Femur (tissue), 1 donor: ENCODE measurements at places on chromosomes 6 and 20.

DNA sequence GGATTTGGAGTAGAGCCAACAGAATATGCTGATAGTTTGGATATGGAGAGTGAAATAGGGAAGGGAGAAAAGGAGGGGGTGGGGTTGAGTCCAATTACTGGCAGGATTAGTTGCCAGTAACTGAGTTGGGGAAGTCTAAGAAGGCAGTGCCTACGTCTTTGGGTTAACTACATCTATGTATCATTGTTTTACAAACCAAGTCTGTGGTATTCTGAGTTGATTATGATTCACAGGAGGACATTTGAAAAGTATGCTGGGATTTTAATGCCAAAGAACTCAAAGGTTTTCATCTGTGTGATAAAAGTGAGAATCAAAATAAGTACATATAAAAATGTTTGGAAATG, 14.7 kb downstream of the DSE start:
- DNase-seq = no peak

DNA sequence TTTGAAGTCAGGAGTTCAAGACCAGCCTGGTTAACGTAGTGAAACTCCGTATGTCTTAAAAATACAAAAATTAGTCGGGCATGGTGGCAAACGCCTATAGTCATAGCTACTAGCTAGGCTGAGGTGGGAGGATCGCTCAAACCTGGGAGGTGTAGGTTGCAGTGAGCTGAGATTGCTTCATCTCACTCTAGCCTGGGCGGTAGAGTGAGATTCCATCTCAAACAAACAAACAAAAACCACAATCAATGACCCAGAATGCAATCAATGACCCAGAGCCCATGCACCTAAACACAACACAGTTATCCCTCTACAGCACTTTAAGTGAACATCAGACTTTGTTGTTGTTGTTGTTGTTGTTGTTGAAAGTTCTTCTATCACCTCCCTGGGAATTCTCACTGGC, 77.9 kb downstream of the MYB start:
- DNase-seq = no peak

GRCh38 chr20:52311209-52311794, 119.7 kb upstream of the ZFP64 start:
- no peak for DNase-seq

- DNase-seq = no peak
These were observed 243.1 kb downstream of the ALDH8A1 start for GRCh38 chr6:134706806-134707205.

GRCh38 chr6:151917531-151918329, 110.2 kb downstream of the ESR1 start:
- no peak for DNase-seq

DNA sequence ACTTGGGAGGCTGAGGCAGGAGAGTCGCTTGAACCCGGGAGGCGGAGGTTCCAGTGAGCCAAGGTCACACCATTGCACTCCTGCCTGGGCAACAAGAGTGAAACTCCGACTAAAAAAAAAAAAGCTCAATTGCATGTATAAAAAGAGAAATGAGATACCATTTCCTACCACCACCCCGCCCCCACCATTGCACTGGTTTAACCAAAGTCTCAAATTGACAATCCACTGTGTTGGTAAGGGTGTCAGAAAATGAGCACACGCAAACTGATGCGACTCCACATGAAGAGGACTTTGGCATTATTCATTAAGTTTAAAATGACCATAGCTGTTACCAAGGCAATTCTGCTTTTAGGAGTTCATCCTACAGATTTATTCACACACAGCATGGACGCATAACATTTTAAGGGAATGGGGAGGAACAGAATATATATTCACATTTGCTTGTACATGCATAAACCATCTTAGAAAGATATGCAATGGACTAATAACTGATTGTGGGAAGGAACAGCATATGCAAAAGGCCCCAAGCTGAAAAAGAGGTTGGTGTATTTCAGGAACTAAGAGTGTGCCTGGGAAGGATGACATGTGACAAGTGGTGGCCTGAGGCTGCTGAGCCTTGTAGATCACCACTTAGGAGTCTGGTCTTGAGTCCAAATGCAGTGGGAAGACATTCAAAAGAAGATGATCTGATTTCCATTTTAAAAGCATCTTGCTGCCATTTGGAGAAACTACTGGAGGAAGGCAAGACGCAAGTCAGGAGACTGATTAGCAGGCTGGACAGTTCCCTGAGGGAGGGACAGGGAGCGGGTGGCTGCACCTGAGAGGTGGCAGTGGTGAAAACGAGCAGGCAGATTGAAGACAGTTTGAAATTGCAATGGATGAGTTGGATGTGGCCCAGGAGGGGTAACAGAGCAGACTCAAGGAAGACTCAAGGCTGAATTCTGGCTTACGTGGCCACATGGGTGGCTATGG, 37.2 kb upstream of the PTPN1 start:
- DNase-seq = no peak

DNA sequence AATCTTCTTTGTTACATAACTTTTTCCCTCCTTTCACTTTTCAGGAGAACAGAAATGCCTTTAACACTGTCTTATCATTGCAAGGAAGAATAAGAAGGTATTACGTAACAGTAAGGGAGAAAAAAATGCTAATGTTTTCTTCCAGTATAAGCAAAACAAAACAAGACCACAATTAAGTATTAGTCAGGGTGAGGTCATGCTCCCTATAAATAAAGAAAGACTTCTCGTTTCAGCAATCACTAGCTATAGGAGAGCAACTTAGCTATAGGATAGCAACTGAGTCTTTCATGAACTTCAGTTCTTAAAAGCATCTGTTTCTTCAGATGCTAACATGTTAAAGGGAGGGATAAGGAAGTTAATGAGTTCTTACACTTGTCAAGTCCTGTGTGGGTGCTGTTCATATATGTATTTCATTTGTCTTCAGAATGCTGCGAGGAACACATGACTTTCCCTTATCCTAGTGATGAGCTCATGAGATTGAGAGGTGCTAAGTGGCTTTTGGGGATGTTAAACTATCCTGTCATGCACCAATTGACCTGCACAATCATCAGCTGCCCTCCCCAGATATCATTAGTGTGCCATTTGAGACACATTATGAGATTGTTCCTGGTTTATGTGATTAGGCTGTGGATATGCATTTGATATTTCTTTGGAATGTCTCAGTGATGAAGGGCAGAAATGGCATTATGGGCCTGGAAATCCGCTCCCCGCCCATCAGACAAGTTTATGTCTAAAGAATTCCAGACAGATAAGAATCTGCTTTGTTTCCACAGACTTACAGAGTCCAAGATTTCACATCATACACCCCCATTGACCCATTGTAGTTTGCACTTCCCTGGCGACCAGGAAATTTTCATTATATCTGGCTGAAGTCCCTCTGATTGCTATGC, 37.5 kb downstream of the LAMA4 start:
- DNase-seq = no peak

DNA sequence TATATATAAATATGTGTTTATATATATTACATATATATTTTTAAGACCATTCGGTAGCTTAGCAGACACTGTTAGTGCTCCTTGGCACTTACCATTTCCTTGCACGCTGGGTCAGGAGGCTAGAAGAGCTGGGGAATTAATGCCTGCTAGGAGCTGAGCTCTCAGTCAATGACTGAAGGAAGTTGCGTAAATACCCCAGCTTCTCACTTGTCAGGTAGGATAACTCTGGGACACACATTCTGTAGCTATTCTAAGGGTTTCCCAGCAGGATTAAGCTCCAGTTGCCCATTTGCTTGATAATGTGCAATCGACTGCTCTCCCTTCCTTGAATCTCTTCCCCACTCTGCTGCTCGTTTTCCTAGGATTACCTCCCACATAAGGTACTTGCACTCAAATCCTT, 15.7 kb upstream of the DNAAF9 start:
- DNase-seq = no peak
